ENCODE measurements at places on chromosomes 16 and 17.

DNA sequence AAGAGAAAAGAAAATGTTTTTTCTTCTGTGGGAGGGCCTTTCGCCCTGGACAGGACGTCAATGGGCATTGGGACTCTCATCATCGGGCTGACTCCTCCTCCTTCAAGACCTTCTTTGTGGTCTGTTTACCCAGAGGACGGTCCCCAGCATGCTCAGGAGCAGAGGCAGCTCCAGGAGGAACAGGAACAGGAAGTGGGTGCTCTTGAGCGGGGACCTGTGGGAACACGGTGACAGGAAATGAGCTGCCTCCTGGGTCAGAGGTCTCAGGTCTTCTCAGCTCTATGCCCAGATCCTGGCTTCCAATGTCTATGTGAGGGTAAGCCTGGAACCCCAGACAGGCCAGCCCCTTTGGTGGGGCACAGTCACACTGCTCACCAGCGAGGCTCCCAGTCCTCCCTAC lies 12.2 kb downstream of the CD300LD start:
- DNase-seq: no peak

DNA sequence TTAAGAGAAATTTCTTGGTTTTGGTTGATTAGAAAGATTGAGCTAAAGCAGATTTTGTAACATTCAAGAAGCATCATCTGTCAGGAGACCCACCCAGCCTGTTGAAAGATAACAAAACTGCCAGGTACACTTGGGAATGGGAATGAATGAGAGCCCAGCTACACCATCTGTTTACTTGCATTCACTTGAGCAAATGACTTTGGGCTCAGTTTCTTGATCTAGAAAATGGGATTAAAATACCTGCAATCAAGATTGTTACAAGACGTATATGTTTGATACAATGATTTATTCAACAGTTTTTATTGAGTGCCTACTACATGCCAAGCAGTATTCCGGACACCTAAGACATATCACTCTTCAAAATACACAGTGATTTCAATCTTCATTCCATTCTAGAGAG lies 76.3 kb upstream of the HAS3 start:
- DNase-seq: no peak

GRCh38 chr16:65172356-65172755 lies 50.5 kb upstream of the CDH11 start:
- DNase-seq: no peak

DNA sequence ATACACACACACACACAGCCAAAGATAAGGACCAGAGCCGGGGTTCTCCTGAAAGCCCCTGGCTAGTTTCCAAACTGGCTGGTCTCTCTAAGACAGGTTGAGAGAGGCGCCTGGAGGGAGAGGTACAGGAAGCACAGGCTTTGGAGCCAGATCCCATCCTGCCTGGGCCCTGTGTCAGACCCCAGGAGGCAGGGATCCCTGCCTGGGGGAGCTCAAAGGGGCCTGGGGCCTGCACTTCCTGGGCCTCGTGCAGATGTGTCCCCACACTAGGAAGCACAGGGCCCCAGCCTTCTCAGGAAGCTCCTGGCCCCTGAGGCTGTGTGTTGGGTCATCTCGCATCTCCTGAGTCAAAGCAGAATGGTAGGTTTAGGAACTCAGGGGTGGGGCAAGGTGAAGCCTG lies 16.0 kb downstream of the SLC5A10 start:
- DNase-seq: peak; percentile 69

- no peak for DNase-seq
These were observed 14.1 kb downstream of the TP53 start for GRCh38 chr17:7673239-7673638.

GRCh38 chr16:2820836-2821486 lies 3.9 kb downstream of the PRSS21 start:
- DNase-seq: no peak

DNA sequence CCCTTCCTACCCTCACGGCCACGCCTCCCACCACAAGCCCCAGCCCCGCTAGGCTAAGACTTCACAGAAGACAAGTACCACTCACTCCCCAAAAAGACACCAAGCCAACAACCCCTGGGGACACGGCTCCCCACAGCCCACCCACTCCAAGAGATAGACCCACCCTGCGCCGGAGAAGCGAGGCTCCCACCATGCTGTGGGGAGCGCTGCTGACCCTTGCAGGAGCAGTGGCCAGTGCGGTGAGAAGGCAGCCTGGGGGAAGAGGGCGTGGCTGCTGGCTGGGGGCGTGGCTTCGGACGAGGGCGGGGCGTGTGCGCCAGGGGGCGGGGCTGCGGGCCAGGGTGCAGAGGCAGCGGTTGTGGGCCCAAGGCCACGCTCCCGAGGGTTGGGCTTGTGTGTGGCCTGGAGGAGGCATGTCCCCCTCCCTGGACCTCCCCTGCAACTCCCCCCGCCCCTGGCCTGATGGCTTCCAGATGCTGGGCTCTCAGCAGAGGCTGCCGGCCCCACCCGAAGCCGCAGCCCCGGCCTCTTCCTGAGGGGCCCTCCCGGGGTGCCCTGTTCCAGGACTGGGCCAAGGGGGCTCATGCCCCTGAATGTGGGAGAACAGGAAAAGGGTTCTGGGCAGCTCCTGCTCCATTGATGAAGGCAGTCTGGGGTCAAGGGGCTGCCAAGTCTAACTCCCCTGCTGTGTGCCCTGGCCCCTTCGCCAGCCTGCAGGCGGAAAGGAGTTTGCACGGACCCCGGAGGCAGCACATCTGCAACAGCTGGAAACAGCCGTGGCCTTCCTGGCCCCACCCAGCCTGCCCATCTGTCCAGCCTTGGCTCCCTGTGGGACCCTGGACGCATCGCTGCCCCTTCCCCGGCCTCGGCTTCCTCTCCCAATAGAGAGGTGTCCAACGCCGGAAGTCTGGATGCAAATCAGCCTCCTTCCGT lies 9.1 kb downstream of the TFAP4 start:
- DNase-seq: peak; percentile 30

DNA sequence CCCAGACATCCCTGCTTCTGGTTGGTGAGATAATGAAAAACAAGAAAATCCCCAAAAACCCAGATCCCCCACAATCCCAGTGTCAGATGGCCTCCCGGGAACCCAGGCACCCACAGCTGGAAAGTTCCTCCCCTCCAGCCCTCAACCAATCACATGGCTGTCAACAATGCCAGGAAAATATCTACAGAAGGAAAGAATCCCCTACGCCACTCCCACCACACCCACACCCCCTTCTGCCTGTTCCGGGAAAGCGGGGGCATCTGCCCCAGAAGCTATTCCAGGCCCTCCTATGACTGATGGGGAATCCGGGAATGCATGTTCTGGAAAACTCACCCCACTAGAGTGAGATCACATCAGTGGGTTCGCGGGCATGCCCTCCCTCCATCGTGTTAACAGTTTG lies 1.8 kb downstream of the TMEM95 start:
- no peak for DNase-seq

GRCh38 chr16:56102183-56102686 lies 89.1 kb upstream of the GNAO1 start:
- DNase-seq: no peak

- peak; percentile 89 for DNase-seq
These were observed 538 bp upstream of the RAPGEFL1 start for GRCh38 chr17:40176754-40177110.

GRCh38 chr16:60166111-60166510 lies 1432.0 kb upstream of the GOT2 start:
- peak; percentile 4 for DNase-seq

Data from RWPE1 (cell line).